Left renal pelvis (tissue), 4 donors: ENCODE measurements at places on chromosomes 4 and X. TPM values are rescaled to one million over a fixed set of nuclear protein-coding genes. Genes with fewer than 3 reads are reported as not detected.

DNA sequence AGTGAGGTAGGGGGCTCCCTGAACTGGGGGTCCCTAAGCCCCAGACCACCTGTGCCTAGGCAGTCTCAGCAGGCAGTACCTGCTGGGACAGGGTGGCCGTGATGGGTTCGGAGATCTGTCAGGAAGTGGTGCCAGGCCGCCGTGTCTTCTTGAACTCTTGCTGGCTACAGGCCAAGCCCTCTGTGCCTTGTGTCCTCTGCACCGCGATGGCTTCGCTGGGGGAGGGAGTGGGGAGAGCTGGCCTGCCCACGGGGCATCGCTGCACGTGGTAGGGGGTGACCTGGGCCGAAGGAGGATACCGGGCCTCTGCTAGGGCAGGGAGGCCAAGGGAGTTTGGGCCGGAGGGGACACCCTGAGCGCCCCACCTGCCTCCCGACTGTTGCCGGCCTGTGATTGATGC lies 96.7 kb upstream of the NKX1-1 start:
- DNase-seq: no peak

DNA sequence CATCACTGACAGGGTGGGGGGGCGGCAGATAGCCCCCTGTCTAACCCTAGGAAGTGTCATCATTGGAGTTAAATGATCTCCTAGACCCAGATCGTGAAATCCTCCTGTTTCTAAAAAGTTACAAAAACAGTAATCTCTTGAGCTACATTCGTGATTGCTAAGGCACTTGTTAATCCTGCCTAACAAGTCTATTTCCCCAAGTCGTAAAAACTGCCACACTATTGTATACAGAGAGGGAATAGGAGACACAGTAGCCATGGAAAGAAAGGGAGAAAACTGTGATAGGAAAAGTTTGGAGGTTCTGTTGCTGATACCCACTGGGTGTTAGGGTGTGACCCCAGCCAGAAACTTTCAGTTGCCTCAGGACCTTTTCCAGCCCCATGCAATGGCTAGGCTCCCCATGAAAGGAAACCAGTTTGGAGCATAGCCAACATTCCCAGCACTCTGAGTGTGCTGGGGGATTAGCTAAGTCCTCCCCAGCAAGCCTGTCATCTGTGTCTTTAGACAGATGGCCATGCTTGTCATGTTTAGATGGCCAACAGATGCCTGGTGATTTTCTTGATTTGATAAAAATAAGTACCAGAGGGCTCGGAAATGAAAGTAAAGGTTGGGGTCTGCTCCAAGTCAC lies 63.3 kb upstream of the ANXA10 start:
- DNase-seq: no peak

DNA sequence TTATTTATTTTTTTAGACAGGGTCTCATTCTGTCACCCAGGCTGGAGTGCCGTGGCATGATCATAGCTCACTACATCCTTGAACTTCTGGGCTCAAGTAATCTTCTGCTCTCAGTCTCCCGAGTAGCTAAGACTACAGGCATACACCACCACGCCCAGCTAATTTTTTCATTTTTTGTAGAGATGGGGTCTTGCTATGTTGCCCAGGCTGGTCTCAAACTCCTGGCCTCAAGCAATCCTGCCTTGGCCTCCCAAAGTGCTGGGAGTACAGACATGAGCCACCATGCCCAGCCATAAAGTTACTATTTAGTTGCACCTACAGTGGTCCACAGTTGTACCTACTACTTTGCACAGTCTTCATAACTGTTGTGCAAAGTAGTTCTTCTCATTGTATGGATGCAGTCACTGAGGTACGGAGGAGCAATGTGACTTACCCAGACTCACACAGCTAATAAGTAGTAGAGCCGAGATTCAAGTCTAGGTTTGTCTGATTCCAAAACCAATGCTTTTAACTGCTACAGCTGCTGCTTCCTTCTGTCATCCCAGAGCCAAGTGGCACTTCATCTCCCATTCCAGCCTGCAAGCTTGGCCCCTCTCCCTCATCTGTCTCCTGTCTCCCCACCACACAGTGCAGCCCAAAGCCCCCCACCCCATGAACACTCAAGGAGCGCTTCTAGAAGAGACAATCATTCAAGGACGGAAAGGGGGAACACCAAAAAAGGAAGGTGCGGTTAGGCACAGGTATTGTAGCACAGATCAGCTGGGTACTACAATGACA lies 24.0 kb upstream of the IQSEC2 start:
- no peak for DNase-seq

MAGEB10 gene
- not detected for polyA plus RNA-seq

GRCh38 chr4:66564901-66565651 lies 894.8 kb upstream of the EPHA5 start:
- no peak for DNase-seq

RPS6KA6 gene
- polyA plus RNA-seq: 17.4 TPM

CT47A7 gene
- not detected for polyA plus RNA-seq

DDX53 gene
- polyA plus RNA-seq: not detected

GRCh38 chrX:154542723-154543424 lies 3.8 kb downstream of the G6PD start:
- DNase-seq: no peak

DNA sequence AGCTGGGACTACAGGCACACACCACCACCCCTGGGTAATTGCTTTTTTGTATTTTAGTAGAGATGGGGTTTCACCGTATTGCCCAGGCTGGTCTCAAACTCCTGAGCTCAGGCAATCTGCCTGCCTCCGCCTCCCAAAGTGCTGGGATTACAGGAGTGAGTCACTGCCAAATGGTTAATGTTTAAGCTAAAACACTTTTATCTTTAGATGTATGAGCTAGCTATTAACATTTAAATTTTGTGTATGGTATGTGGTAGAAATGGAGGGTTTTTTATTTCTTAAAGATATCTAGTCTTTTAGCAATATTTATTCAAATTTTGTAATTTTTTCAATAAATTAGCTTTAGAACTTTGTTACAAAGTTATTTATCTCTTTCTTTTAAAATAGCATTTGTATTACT lies 1659.8 kb upstream of the ADGRL3 start:
- DNase-seq: no peak

DNA sequence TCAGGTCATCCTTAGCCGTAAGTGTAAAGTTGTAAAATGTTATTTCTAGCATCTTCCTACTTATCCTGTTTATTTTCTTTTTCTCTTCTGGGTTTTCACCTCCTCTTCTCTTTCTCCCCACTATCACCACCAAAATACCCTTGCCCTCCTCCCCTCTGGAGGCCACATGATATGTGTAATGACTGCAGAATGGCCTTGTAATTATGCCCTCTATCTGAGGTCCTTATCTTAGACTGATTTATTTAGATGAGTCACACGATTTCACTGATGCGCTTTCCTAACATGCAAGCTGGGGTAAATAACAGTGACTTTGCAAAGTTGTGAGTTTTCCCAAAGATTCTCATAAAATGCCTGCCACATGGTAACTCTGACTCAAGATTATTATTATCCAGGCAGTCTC lies 231.8 kb upstream of the GPRIN3 start:
- DNase-seq: no peak

- no peak for DNase-seq
Measured at GRCh38 chr4:2686379-2687265, 69.5 kb downstream of the TNIP2 start.

GRCh38 chrX:88244066-88244465 lies 503.0 kb upstream of the CPXCR1 start:
- no peak for DNase-seq

GPR34 gene
- 7.1 TPM for polyA plus RNA-seq

- no peak for DNase-seq
Measured at GRCh38 chrX:141975839-141976238, 72.1 kb downstream of the MAGEC1 start.

TCEAL1 gene
- 35.9 TPM for polyA plus RNA-seq

DNA sequence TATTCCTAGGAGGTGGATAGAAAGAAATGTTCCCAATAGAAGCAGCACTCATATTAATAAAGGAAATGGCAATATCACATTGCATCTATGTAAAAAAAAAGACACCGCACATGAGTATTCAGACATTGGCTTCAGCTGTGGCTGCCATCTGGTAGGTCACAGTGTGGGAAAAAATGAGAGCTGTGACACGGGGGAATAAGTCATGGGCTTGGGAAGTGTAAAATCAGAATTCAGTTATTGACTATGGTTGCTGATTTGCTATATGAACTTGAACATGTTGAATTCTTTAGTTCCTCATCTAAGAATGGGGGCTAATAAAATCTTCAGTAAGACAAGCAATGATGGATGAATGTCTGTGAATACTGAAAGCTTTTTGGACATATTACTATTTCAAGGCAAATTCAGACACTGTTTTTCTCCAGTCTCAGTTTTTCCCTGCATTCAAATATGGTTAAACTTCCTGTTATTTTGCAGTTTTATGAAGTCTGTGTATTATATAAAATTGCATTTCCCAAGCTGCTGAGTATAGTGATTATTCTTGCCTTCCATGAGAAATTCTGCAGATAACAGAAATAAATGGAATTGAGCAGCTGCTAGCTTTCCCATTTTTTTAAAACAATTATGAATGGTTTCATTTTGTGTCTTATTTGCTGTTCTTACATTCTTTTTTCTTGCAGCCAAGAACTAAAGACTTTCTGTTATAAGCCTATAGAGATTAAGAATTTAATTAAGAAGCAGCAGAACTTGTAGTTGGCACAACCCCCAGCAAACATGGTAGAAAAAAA lies 221.0 kb downstream of the ANKRD50 start:
- DNase-seq: no peak

KIAA1210 gene
- 3.1 TPM for polyA plus RNA-seq

- no peak for DNase-seq
Measured at GRCh38 chrX:97102938-97103337, 219.2 kb downstream of the RPA4 start.

NR3C2 gene
- polyA plus RNA-seq: 23.9 TPM

SPATA18 gene
- 1.3 TPM for polyA plus RNA-seq

DNA sequence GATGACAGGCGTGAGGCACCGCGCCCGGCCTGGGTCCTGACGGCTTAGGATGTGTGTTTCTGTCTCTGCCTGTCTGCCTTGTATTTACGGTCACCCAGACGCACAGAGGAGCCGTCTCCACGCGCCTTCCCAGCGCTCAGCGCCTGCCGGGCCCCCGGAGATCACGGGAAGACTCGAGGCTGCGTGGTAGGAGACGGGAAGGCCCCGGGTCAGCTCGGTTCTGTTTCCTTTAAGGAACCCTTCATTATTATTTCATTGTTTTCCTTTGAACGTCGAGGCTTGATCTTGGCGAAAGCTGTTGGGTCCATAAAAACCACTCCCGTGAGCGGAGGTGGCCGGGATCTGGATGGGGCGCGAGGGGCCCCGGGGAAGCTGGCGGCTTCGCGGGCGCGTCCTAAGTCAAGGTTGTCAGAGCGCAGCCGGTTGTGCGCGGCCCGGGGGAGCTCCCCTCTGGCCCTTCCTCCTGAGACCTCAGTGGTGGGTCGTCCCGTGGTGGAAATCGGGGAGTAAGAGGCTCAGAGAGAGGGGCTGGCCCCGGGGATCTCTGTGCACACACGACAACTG lies 1.3 kb downstream of the SHOX start:
- DNase-seq: no peak

GPRASP1 gene
- 22.7 TPM for polyA plus RNA-seq

- DNase-seq: no peak
Measured at GRCh38 chr4:185634066-185634652, 98.9 kb upstream of the PDLIM3 start.

- no peak for DNase-seq
Measured at GRCh38 chr4:111839141-111839540, 306.1 kb upstream of the FAM241A start.

MTMR8 gene
- 2.4 TPM for polyA plus RNA-seq

- no peak for DNase-seq
Measured at GRCh38 chrX:45716750-45717149, 516.1 kb upstream of the DIPK2B start.

DNA sequence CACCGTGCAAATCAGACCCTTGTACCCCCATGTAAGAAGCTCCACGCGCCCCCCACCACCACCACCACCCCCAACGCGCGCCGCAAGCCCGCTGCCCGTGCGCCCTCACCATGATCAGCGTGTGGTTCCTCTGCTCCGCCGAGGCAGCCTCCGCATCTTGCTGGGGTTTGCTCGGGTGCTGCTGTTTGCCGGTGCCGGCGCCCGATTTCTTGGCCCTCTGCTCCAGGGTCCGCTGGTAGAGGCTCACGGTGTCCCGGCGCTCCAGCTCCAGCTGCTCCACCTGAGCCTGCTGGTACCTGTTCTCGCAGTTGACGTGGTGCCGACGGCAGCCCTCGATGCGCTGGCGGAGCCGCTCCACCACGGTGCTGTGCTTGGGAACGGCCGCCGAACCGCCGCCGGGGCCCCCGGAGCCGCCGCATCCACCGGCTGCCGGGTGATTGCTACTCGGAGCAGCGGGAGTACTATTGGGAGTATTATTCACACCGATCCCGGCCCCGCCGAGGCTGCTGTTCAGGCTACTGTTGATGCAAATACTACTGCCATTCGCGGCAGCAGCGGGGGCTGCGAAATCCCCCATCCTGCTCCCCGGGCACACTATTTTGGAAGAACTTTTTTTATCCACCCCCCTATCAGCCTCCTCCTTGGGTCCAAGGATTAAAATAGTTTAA lies 1.1 kb downstream of the MAML3 start:
- DNase-seq: no peak

DNA sequence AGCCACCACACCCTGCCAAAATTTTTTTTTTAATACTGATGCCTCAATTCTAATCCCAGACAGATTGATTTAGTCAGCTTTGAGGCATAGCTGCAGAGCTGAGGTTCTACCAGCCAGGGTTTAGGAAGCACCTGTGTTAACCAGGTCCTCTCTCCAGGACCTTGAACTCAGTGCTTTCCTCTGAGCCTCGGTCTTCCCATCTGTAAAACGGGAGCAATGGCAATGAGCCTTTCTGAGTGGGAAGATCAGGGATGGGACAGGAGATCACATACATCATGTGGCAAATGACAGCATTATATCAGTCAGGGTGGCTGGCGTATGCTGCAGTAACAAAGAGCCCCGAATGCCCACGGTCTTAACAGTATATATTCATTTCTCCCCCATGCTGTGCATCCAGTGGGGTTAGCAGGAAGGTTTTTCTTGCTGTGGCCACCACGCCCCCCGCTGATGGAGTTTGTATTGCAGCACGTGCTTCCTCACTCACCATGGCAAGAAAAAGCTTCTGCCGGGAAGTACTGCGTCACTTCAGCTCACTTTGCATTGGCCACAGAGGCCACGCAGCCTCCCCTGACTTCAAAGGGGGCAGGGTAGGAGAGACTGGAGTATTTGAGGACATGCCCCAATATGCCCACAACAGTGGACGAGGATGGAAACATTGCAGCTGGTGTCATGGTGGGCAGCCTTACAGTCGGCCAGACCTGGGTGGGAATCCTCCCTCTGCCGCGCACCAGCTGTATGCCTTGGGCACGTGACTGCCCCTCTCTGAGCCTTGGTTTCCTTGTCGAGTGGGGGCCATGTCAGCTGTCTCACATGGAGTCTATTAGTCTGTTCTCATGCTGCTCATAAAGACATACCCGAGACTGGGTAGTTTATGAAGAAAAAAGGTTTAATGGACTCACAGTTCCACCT lies 24.1 kb upstream of the MRFAP1 start:
- no peak for DNase-seq
